Spinal cord (tissue), 10 donors: ENCODE measurements at places on chromosomes 6 and 20.

GRCh38 chr6:130853555-130854183 lies 26.5 kb downstream of the SMLR1 start:
- DNase-seq: no peak

- DNase-seq: no peak
Measured at GRCh38 chr6:149218471-149218870, 99.0 kb upstream of the TAB2 start.

DNA sequence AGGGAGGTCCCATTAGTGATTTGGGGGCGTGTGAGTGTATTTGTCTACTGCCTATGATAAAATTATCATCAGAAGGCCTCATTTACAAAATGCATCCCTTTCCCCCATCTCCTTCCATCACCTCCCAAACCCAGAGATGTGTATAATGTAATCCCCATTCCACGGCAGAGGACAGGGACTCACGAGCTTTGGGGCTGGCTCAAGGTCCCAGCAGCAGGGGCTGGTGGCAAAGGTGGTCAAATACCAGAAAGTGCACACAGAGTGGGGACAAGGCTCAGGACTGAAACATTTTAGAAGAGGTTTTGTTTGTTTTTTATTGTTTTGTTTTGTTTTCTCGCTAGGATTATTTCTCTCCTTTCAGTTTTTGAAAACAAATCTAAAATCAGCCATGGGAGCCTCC lies 68.5 kb upstream of the TOP1 start:
- no peak for DNase-seq

DNA sequence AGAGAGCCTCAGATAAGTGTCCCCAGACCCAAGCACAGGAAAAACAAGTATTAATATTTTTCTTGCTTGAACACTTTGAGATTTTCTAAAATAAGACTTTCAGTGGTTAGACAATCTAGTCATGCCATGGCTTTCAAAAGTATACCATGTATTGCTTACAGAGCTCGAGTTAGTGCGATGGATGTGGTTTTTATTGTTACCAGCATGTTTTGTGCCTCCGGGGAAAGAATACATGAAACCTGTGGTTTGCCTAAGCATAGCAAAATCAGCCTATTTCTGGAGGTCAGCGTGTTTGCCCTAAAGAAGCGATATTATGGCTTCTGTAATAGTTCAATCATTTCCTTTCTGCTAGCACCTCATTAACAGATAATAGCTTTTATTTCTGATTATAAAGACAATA lies 21.6 kb downstream of the RIN2 start:
- peak; percentile 41 for DNase-seq

DNA sequence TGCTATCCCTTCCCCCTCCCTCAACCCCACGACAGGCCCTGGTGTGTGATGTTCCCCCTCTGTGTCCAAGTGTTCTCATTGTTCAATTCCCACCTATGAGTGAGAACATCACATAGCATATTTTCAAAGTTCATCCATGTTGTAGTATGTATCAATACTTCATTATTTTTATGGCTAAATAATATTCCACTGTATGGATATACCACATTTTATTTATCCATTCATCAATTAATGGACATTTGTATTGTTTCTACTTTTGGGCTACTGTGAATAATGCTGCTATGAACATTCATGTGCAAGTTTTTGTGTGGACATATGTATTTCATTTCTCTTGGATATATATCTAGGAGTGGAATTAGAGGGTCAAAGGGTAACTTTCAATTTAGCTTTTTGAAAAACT lies 58.7 kb upstream of the ARMC2 start:
- no peak for DNase-seq
